Retinal pigment epithelial cell (primary cell): ENCODE measurements at places on chromosomes 6 and 20.

GRCh38 chr6:40896696-40897095 is 142.3 kb downstream of the UNC5CL start:
- no peak for DNase-seq

DNA sequence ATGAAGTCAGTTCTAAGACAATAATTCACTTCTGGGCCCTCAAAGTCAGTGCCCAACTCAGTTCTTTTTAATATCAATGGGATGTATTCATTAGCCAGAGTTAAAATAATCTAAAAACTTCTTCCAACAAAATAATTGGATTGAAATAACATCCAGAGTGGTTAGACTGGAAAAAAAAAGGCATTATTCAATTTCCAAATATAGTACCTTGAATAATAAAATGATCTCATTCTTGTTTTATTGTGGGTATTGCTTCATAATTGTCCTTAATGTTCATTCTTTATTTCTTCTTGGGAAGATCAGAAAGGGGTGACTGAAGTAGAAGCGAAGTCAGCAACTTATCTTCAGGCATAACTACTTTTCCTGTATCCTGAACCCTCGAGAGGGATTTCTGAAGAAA is 85.1 kb upstream of the JARID2 start:
- no peak for DNase-seq

- no peak for DNase-seq
These were observed 43.5 kb upstream of the ENPP1 start for GRCh38 chr6:131764350-131764749.

DNA sequence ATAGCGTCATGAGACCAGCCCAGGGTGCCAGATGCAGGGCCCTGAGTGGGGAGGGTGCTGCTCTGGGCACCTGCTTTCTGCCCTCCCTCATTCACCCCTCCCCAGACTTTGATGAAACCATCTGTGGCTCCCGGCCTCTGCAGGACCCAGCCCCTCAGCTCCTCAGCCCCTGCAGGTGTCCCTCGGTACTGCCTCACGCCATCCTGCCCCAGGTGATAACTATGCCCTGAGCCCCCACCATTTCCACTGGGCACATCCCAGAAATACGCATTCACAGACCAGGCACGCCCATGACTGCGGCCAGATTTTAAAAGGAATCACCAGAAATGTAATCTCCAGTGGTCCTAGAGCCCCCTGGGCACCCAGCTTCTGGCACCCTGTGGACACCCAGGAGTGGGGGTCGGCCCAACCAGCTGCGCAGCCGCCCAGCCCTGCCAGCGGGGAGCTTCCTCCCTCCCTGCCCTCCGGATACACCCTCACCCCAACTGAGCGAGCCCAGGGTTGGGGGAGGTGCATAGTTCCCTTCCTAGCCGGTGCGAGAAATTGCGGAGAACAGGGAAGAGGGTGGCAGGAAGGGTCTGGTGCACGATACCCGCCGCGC is 615 bp upstream of the NTSR1 start:
- no peak for DNase-seq

GRCh38 chr20:49319208-49319809 is 41.5 kb upstream of the ZNFX1 start:
- no peak for DNase-seq

- DNase-seq = no peak
These were observed 51.4 kb downstream of the SULF2 start for GRCh38 chr20:47733892-47734291.
